Activated CD4-positive, alpha-beta T cell treated with anti-CD3 and anti-CD28 coated beads, Interleukin-10, Interleukin-2, amounts not matched to agents 100 ng/mL and 50 ng/mL, durations not matched to agents 16 hours and 8 hours (primary cell): ENCODE measurements at places on chromosomes 12 and 14.

GRCh38 chr12:104790296-104791125, 167.6 kb downstream of the SLC41A2 start:
- peak; percentile 34 for DNase-seq

DNA sequence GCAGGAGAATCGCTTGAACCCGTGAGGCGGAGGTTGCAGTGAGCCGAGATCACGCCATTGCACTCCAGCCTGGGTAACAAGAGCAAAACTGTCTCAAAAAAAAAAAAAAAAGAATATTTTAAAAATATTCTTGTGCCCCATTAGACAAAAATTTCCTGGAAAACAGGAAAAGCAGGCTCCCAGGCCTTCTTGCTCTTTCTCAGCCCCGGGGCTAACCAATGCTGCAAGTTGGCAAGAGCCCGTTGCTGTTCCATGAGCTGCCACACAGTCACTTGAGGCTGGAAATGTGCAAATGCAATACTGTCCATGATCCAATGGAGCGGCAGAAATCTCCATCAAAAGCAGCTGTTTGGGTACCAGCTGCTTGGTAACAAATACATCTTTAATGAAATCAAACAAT, 994.7 kb downstream of the VRK1 start:
- DNase-seq = no peak

GRCh38 chr14:90570461-90570860, 173.6 kb downstream of the CALM1 start:
- DNase-seq = no peak

DNA sequence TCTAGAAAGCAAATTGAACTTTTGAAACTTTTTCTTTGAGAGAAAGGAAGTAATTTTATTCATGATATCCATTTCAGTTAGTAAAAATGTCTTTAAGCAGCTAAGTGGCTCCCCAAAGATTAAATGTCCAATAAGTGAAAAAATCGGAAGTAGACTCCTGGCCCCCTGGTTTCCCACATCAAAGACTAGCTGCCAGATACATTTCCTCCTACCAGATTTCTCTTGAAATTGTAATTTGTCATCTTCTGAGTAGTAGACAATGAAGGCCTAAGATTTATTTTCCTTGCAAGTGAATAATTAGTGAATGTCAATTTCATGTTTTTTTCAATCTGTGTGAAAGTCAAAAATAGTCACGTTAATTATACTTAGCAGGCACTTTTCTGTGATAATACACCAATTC, 321.9 kb downstream of the SYT1 start:
- DNase-seq = no peak
